ENCODE measurements at places on chromosomes 16 and 17.

DNA sequence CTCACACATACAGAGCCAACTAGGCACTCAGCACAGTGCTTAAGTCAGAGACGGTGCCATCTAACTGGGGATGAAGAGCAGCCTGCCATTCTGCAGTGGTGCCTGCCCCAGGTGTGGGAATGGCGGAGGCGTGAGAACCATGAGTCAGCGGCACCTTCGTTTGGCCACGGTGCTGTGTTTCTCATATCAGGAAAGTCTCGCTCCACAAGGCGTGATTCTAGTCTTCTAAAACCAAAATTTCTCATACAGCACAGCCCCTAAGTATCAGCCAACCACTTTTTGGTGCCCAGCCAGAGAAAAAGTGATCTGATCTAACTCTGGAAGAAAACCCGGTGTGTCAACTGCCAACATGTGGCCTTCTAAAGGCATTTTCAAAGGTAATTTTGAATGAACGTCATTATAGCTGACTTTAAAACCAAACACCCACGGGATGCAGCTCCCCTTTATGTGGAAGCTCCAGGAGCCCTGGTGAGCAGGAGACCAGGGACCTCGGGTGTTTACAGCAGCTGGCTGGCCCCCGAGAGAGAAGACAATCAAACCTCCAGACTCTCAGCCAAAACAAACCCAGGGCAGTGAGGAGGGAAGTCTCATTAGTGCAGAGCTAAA lies 54.6 kb downstream of the ABCC12 start:
- no peak for DNase-seq

DNA sequence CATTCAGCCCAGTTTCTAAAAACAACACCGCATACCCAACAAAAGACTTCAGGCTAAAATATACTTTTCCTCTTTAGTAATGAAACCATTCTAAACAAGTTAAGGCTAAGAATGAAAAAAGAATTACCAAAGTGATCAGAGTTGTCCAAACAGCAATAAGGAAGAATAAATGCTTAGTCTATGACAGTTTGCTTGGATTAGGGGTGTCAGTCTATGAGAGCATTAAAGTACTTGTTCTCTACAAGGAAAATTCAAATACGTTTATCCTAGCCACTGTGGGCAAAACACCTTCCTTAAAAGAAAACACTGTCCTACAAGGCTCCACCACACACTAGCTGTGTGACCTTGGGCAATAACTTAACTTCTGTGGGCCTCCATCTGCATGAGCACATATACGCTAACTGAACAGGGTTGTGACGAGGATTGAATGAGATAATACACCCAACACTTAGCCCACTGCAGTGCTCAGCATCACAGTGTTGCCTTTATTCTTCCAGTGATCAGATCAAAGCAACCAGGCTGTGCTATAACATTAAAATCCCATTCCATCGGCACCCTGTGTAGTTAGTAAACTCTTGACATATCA lies 53.6 kb downstream of the TEX2 start:
- no peak for DNase-seq

DNA sequence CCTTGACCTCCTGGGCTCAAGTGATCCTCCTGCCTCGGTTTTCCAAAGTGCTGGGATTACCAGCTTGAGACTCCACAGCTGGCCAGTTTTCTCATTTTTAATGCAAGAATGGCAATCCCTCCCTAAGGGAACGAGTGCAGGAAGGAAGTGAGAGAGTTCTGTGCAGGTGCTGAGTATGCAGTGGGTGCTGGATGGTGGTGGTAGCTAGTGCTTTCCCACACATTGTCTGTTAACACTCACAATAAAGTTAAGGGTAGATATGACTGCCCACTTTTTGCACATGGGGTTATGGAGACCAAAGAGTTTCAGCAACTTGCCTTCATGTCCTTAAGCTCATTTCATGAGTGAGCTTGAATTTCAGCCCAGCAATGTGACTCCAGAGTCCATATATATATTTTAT lies 18.5 kb downstream of the RGS9 start:
- DNase-seq, result no peak

- DNase-seq, result no peak
Observed at GRCh38 chr16:72963533-72964315, 84.2 kb downstream of the ZFHX3 start.

DNA sequence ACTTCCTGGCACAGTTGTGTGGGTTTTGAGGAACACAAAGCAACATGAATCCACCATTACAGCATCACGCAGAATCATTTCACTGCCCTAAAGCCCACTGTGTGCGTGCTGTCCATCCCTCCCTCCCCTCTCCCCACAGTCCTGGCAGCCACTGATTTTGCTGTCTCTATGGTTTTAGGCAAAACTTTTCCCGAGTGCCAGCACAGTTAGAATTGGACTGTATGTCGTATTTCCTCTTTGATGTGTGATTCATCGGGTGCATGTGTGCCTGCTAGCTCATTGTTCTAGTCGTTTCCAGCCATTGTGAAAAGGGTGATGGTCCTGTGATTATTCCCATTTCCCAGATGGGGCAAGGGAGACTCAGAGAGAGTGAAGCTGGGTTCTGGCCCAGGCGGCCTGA lies 12.7 kb downstream of the KLHL36 start:
- DNase-seq, result no peak

Measured in WTC11 (cell line).